ENCODE measurements at places on chromosomes 4 and X.
A peak's percentile ranks its signal among the peaks of the same experiment; 100 is the strongest.

- DNase-seq: no peak
Observed at GRCh38 chr4:38672397-38673129, 8.6 kb downstream of the KLF3 start.

DNA sequence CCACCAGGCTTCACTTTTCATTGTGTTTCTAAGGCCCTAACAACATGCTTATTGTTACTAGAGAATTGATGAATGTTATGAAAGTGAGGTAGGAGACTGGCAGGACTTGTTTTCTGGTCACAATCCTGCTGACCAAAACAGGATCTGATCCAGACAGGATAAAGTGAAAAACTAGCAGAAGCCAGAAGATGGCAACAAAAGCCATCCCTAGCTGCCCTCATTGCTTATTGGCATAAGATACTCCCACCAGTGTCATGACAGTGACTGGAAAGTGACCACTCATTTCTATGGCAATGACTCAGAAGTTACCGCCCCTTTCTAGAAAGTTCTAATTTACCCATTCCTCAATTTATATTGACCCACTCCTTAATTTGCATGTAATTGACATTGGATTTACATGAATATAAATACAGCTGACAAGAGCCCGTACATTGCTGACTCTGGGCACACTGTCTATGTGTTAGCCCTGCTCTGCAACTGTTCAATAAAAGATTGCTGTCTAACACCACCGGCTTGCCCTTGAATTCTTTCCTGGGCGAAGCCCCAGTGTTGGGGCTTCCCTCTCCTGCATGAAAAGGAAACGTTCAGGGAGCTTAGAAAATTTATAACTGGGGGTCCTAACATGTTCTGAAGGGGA lies 30.0 kb upstream of the FGG start:
- DNase-seq: no peak

- no peak for DNase-seq
Observed at GRCh38 chr4:21869978-21870745, 78.4 kb downstream of the KCNIP4 start.

- no peak for DNase-seq
Observed at GRCh38 chrX:122244080-122244479, 940.0 kb upstream of the GRIA3 start.

GRCh38 chr4:77367638-77368037 lies 210.6 kb downstream of the CCNG2 start:
- DNase-seq: no peak

DNA sequence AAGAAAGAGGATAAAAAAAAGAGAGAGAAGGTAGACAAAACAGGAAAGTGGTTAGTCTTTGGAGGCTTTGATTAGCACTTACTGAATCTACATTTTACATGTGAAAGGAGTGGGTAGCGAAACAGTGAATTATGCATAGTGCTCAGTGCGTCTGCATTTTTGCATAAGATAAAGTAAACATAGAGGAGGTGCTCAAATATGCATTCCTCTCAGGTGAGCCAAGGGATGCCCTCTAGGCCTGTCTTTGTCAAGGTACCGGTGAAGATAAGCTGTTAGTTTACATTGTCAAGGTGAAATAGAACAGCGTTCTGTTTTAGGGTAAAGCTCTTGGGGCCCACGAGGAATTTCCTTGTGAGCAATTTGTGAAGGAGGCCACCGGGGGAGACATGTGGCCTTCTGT lies 260.6 kb downstream of the TRIML1 start:
- DNase-seq: no peak

- peak; percentile 55 for DNase-seq
Observed at GRCh38 chrX:150692831-150693724, at the start of gene MTMR1. MTMR1 (plus strand) TSS chrX:150693396; CDS start chrX:150693531, 135 bp downstream.

- DNase-seq: no peak
Observed at GRCh38 chrX:18894156-18894555, 89.8 kb downstream of the PHKA2 start.

DNA sequence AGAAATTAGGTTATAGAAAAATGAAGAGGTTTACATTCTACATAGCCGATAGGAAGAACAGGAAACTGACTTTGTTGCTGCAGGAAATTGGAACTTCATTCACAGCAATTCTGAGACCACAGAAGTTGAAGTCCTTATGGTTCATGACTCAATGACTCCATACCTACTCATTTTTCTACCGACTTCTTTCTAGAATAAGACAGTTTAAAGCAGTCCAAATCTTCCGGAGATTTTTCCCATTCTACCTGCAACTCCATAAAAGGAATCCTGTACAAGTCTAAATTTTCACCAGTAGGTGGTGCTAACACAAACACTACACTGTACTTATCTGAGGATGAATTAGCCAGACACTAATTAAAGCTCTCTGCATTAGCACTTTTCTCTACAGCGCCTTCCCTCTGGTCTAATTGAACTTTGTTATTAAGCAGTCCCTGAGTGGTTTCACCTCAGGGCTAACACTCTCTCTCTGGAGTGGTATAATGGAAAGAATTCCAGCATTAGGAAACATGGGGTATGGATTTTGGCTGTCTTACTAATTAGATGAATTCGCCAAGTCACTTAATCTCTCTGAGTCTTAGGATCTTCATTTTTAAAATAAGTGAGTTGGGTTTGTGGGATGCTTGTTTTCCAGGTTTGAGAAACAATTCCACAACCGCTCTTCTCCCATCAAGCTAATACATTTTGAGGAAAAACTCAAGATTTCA lies 167.9 kb downstream of the SMIM20 start:
- DNase-seq: no peak

DNA sequence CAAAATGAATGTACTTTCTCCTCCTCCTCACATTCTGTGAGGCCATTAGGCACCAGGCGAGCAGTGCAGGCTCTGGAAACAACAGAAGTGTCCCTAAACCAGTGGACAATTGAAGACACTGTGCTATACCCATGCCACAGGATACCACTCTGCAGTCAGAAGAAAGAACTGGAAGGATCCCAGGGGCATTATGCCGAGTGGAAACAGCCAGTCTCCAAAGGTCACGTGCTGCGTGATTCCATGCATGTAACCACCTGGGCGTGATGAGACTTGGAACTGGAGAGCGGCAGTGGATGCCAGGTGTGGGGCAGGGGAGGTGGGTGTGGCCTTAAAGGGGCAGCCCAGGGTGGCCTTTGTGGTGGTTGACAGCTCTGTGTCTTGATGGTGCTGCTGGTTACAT lies 139.4 kb downstream of the EVC2 start:
- DNase-seq: no peak

GRCh38 chr4:184318852-184319251 lies 101.2 kb upstream of the ENPP6 start:
- DNase-seq: no peak

DNA sequence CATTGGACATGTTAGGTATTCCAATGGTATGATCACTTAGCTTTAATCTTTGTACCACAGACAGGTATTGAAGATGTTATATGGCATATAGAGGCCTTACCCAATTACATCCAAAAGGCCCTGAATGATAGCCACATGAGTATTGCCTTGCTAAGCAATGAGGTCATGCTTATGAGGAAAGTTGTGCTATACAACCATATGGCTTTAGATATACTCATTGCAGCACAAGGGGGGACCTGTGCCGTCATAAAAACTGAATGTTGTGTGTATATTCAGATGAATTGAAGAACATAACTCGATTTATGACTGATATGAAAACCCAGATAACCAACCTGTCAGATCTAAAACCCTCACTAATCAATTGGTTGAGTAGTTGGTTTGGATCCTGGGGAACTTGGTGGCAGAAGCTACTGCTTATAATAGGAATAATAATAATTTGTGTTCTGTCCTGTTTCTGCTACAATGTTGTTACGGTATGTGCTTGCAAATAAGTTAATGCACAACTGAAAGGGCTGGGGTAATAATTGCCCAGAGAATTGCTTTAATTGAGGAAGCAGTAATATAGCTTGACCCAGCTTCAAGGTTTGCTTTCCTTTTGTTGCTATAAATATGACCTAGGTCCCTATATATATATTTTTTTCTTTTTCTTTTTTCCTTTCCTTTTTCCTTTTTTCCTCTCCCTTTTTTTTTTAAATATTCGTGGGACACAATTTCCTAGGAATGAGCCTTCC lies 21.5 kb upstream of the CSTF2 start:
- DNase-seq: no peak

DNA sequence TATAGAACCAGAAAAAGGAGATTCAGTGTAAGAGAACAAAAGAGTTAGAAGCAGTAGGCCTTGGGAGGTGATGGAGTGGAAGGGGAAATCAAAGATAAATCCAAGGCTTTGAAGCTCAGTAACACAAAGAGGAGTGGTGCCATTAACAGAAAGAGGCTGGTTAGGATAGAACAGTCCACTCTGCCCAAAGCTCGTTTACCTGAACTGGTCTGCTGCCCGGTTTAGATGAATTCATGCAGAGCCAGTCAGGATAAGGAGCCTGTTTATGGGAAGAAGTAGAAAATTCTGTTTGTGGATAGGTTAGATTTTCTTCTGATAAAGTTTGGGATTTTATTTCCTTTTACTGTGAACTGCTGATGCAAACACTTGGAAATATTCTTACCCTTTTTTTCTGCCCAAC lies 80.6 kb downstream of the HMGB2 start:
- no peak for DNase-seq

DNA sequence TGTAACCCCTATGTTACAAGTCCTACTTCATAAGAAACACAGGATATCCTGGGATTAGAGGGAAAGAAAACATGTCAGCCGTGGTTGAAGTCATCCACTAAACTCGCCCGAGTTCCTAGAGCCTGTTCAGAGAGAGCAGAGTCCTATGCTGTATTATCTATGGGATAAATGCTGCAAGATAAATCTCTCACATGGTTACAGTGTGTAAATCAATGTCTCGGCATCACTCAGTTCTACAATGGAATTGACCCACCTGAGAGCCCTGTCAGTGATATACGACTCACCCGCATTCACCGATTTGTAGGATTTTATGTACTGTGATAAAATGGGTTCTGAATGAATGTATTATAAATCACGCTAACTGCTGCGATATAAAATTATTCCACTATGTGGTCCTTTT lies 127.8 kb upstream of the ANXA3 start:
- no peak for DNase-seq

DNA sequence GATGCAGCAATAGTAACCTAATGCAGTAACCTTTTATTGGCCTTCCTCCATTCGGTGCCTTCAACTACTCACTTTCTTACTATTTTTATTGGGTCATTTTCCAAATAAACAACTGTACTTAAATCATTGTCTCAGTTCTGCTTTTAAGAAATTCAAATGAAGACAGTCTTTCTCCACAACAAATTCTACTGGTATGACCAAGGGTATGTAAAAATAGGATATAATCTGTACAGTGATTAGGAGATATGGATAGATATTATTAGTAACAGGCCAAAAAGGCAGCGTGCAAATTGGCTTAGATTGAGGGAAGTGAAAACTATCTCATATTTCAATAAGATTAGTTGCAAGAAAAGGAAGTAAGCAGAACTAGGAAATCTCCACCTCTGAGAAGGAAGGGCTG lies 177.4 kb upstream of the PPP1R2C start:
- DNase-seq: no peak

- no peak for DNase-seq
Observed at GRCh38 chr4:166501941-166502382, 628.9 kb downstream of the TLL1 start.

DNA sequence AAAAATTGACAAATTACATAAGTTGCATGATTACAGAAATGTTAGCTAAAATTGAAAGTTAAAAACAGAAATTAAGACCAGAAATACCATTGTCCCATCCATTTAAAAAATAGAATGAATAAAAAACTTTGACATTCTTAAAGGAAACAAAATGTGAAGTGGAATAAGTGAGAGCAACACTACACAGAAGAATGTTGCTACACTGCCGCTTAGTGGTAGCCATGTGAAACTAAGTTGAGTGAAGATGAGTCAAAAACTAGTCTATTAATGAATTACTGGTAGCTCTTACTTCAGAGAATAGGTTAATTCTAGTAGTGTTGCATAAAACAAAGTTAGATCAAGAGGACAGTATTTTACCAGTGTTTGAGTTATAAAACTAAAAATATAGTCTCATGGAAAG lies 571.0 kb upstream of the KLHL4 start:
- DNase-seq: no peak

GRCh38 chrX:46770817-46771163 lies 11.9 kb upstream of the SLC9A7 start:
- no peak for DNase-seq

GRCh38 chrX:82734140-82734539 lies 774.0 kb upstream of the POU3F4 start:
- no peak for DNase-seq

DNA sequence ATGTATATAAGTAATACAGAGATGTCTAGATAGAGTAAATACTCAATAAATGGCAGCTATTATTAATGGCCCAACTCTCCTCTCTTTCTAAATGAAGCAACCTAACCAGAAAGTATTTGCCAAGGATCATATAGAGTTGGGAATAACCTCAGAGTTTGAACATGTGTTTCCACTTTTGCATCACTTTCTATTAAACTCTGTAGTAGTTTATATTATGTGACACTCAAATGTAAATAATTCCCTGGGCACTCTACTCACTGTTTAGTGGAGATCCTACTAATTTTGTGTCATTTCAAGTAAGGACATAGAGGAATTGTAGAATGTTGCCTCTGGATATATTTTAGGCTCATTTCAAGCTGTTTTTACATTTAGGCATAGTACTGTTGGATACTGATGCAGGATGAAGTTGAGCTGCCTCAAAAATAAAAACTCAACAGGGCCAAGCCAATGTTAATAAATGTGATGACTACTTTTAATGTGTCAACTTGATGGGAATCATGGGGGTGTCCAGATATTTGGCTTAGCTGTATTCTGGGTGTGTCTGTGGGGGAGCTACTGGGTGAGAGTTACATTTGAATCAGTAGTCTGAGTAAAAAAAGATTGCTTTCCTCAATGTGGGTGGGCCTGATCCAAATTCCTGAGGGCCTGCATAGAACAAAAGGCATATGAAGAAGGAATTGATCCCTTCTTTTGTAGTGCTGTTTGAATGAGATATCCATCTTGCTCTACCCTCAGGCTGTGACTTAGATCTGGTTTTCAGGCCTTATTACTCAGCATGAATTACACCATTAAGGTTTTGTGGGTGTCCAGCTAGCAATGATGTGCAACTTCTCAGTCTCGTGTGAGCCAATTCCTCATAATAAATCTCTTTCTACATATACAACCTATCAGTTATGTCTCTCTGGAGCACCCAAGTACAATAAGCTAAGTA lies 1368.2 kb downstream of the STIM2 start:
- DNase-seq: no peak

DNA sequence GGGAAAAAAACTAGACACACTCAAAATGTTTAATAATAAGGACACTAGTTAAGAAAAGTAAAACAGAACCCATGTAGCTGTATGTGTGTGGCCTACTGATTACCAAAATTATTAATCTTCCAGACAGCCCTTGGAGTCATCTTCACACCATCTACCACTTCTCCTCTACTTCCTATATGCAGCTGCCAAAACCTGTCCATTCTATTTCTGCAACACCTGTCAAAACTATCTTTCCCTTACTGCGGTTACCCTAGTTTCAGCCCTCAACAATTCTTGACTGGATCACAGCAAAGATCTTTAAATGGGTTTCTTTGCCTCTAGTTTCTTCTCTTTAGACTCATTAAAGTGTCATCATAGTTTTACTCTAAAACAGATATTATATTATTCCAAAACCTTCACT lies 72.6 kb downstream of the GPR82 start:
- no peak for DNase-seq

DNA sequence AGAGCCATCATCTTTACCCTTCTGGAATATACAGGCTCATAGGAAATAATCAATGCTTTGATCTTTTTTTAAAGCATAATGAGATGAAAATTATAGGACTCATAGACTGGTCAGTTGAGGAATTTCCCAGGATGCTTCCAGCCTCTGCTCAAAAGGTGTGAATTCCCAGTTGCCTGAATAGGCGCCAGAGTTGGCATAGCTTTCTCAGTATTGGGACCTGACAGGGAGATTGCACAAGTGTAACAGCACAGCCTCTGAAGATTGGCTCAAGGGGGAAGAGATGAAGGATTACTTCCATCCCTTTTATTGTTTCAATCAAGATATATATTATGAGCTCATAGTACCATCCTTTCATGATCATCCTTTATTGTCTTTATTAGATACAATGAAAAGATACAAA lies 17.9 kb downstream of the TET2 start:
- DNase-seq: no peak

Measured in T-helper 9 cell (primary cell).